ENCODE measurements at places on chromosomes 5 and 9.
A peak's percentile ranks its signal among the peaks of the same experiment; 100 is the strongest.

GRCh38 chr9:19232823-19233194 is 2.3 kb downstream of the DENND4C start:
- DNase-seq = no peak

DNA sequence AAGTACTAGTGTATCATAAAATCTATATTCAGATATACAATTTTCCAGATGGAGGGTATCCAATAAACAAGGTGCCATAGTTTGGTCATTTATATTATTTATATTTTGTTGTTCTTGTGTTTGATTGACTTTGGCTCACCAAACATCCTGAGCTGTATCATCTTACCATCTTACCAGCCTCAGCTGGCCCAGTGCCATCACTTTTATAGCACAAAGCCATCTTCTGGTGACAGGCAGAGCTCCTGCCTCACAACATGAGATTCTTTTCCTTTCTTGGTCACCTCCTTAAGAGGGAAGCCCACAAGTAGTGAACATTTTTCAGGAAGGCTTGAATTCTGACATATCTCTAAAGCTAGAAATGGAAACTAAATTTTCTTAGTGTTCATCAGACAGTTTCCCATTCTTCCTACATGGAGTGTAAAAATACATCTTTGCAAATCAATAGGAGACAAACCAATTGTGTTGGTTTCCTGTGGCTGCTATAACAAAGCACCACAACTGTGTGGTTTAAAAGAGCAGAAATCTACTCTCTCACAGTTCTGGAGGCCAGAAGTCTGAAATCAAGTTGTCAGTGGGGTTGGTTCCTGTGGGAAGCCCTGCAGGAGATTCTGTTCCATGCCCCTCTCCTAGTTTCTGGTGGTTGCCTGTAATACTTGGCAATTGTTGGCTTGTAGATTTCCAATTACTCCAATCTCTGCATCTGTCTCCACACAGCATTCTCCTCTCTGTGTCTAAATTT is 341.8 kb downstream of the MAN2A1 start:
- no peak for DNase-seq

DNA sequence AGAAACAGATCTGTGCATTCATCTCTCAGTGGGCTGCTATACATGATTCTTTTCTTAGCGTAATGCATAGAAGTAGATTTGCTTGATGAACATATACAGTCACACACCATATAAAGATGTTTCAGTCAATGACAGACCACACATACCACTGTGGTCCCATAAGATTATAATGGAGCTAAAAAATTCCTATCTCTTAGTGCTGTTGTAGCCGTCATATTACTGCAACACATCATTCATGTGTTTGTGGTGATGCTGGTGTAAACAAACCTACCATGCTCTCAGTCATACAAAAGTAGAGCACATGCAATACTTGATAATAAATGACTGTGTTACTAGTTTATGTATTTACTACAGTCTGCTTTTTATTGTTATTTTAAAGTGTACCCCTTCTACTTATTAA is 214.3 kb downstream of the ARHGAP26 start:
- no peak for DNase-seq

DNA sequence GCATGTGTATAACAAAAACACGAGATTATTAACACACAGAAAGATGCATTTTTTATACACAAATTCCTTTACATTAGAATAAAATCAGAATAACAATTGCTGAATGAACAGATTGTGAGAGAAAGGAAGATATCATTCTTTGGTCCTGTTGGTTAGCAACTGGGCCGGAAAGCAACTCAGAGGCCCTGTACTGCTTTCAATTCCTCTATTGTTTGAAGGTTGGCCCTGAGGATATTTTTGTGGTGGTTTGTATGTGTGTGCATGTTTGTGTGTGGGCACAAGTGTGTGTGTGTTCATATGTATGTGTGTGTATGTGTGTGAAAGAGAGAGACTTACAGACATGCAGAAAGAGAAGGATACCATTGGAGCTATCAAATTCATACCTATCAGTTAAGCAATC is 356.8 kb upstream of the DMAC1 start:
- DNase-seq = no peak

DNA sequence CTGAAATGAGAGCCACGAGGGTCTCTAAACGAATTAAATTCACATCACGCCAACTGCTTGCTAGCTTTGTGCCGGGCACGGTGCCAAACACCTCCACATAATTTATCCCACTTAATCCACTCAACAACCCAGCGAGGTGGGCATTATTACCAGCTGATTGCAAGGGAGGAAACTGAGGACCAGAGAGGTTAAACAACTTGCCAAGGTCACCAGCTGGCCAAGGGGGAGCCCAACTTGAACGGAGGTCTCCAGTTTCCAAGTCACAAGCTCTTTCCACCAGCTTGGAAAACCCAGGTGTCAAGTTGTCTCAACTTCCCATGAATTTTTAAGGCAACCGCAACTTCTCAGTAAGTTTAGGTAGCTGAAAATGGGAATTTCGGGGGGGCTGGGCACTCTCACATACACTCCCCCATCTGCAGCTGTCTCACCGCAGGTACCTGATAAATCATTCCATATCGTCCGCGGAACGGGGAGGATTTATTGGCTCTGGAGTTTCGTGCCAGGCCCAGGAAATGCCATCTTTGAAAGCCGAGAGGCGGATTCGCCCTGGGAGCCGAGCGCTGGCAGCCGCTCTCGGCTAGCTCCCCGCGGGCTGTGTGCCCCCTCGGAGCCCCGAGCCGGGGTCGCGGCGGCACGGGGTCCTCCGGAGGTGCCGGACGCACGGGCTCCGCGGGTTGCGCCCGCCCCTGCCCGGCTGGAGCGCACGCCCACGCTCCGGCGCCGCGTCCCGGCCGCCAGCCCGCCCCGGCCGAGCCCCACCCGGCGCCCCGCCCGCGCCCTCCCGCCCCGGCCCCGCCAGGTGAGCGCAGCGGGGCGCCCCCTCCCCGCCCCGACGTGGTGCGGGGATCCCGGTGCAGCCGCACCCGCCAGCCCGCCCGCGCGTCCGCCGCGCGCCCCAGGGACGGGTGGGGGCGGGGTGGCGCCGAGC is 617 bp downstream of the PTPN3 start:
- no peak for DNase-seq

GRCh38 chr5:179866241-179867078 is 7.8 kb upstream of the MRNIP start:
- DNase-seq = peak; percentile 13

DNA sequence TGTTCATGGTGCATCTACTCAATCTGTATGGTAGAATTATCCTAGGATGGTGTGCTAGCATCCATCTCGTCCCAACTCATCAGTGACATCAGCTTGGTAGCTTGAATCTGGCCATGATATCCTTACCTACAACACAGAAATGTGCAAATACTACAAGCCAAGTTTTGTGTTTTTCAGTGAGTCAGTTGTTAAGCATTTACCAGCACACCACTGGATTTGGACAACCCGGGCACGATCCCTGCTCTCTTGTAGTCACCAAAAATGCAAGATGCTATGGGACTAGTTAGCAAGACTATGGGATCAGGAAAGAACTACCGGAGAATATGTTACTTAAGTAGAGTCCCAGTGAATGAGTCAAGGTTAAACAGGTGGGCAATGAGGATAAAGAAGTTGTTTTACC is 32.1 kb upstream of the ZNF354B start:
- no peak for DNase-seq

GRCh38 chr5:36692791-36693763 is 86.7 kb downstream of the SLC1A3 start:
- peak; percentile 32 for DNase-seq

- no peak for DNase-seq
These were observed 6.8 kb downstream of the KDM4C start for GRCh38 chr9:6764523-6764922.

- DNase-seq = peak; percentile 86
These were observed 1.1 kb downstream of the ZNF367 start for GRCh38 chr9:96417051-96417586.

DNA sequence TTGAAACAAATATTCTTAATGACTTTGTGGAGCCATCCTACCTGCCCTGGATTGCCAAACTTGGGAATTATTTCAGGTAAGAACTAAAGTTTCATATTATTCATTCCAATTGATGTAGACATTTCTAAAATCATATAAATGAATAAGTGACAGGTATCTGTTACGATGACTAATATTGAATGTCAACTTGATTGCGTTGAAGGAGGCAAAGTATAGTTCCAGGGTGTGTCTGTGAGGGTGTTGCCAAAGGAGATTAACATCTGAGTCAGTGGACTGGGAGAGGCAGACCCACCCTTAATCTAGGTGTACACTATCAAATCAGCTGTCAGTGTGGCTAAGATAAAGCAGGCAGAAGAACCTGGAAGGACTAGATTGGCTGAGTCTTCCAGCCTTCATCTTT is 1688.4 kb upstream of the CDH9 start:
- no peak for DNase-seq

DNA sequence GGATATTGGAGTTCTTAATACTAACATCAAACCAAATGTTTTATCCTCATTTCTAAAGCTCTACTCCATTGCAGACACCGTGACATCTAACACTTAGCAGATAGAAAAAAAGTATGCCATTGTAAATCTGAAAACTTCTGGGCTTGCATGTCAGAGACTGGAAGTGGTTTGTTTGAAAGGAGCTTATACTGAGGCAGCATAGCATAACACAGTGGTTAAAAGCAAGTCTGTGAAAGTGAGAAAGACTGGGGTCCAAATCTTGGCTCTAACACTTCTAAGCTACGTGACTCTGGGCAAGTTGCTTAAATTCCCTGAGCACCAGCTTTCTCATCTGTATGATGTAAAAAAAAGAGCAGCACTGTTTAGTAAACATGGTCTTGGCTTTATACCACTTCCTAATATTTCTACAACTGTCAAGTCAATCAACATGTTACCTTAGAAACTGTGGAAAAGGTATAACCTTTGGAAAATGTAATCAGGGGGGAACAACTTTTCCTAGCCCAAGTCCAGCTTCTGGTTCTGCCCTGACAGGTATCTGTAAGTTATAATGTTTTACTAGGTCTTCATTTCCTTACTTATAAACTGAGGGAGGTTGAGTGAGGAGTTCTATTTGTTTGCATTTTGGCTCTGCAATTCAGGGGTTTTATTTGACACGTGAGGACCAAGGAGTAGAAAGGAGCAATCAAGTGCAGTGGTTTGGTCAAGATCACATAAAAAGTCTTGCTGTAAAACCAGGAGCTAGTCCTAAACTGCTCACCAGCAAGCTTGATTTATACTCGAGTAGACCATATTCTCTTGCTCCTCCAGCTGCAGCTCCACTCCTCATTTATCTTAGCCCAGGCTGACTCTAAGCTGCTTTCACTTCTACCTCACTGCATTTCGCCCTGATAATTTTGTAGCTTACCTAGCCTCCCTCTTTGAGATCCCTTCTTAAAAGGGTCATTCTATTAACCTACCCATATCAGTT is 541.0 kb downstream of the RAB3C start:
- no peak for DNase-seq

DNA sequence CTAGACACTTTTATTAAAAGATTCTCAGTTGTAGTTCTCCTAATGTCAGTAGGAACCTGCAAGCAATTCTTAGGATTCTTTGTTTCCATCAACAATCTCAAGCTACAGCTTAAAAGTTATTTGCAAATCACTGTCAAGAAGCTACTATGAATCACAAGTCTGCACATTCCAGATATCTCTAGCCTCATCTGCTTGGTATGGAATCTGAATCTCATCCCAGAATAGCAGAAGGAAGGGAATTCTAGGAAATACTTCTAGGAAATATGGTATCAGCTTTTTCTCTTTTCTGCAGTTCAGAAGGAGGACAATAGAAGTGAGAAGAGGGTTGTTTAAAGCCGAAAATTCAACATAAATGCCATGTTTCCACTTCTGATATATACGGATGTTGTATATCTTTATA is 792.2 kb upstream of the CDH9 start:
- no peak for DNase-seq

GRCh38 chr9:124218438-124218982 is 39.2 kb upstream of the NEK6 start:
- peak; percentile 42 for DNase-seq
